NCI-H2081 treated with DMSO at 0.1 percent for 48 hours (cell line): ENCODE measurements at places on chromosomes 5 and 9.

DNA sequence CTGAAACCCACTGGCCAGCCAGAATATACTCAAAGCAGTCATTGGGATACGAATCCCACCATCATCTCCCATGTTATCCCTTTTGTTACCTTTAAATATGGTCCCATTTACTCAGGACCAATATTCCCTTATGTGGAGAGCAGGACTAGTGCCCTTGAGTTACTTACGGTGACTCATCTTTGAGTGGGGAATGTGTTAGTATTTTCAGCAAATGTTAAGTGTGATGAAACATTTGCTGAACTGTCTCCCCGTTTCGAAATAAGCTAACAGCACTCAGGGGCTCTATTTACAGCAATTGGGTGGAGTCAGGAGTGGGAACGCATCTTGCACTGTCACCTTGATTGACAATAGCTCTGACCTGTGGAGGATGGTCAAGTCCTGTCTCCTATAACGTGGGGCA lies 67.4 kb downstream of the CTSL start:
- DNase-seq: no peak

DNA sequence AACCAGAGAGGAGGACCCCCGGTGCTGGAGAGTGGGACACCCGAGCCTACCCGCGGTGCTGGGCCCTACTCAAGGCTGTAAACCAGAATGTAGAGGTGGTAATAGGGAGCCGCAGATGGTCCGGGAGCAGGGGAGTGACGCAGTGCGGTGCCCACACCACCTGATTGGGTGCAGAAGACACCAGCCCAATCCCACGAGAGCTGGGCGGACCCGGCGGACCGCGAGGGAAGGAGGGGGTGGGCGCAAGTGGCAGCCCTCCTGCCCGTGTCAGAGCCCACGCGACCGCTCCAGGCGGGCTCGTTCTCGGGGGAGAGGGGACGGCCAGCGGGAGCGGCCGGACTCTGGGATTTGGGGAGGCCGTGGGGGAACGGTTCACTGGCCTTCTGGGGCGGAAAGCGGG lies 71.2 kb downstream of the C9orf50 start:
- DNase-seq: no peak

DNA sequence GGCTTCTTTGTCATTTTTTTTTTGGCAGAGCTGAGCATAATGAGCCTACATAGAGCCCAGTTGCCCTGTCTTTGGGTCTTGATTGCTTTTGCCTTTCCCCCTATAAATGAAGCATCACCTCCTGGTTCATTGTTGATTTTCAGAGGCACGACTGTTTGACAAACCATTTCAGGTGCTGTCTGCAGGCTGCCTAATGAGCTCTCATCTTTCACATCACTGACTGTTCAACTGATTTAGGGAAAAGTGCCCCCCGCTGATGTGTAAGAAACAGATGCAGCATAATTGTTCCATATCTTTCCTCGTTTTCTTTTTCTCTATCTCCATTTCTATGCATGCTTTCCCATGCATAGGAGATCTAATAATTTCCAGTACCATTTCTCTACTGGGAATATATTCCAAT lies 338.6 kb downstream of the TMEM38B start:
- DNase-seq: peak; percentile 27

GRCh38 chr9:31969552-31969951 lies 414.9 kb upstream of the ACO1 start:
- no peak for DNase-seq

- no peak for DNase-seq
These were observed at the start of gene VAV2 for GRCh38 chr9:133991964-133992779. Gene VAV2, minus strand, starts transcription at chr9:133992324. Its CDS starts 46 bp downstream, at chr9:133992278.

DNA sequence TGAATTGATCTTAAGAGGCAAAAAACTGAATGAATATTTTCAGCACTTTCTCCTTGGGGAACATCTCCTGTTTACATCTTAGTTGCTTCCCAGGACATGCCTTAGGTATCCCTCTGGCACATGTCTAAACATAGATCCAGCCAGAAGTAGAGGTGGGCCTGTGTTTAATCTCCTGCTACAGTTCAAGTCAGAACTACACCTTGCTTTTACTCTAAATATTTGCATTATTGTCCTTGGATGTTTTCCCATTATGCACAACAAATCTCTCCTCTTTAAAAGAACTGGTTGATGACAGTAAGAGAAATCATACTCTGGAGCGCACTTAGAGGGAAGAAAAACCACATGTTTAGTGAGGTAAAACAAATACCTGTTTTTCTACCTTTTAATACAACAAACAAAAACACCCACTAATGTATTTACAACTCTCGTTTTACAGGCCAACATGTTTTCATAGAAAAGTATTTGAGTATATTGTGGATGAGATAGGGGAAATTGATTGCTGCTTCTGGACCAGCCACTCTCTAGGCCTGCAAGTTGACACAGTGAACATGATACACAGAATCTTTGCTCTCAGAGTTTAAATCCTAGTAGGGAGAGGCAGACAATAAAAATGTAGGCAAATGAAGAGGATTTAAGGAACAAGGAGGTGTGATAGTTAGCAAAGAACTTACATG lies 32.3 kb downstream of the TNFAIP8 start:
- no peak for DNase-seq

DNA sequence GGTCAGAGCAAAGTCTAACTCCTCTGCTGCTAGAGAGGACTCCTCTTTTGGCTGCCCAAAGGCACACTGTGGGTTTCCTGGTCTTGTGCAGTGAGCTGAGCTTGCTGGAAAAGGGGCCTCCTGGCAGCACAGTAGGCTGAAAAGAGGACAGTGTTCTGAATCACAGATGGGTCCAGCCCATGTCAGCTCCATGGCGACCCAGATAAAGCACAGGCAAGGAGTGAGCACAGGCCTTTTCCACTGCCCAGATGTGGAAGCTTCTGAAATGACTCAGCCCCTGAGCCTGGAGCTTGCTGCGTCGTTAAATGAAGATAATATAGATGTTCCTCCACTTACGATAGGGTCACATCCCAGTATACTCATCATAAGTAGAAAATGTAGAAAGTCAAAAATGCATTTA lies 8.1 kb downstream of the CCDC180 start:
- DNase-seq: no peak

DNA sequence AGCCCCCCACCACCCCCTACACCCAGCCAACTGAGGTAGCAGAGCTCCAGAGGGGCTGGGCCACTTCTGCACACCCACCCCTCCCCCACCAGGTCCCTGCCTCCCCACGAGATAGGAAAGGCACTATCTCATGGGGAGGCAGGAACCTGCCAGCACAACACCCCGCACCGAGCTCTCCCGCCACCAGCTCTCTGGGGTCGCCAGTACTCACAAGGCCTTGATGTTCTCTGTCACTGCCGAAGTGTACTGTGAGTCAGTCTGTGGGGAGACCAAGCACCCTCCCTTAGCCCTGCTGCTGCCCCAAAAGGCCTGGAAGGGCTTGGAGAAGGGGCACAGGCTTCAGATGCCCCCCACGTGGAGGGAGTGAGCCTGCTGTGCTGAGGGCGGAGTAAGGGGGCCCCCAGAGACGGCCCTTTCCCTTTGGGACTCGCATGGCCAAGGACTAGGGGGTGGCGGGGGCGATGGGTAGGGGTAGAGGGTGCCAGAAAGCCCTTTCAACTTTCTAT lies 5.9 kb downstream of the MGAT4B start:
- DNase-seq: no peak

DNA sequence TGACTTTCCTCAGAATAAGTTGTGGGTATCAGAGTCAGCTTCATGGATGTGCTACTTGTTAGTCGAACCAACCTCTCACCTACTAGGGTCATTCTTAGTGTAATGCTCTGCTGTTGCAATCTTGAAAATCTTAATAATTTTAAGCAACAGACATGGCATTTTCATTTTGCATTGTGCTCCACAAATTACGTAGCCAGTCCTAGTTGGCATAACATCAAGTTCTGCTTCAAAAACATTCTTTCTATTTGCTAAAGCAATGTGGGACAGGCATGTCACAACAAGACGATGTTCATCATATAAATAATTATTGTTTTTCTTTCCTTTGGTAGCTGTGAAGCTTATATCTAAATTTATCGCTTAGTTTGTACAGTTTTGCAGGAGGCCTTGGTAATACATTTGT lies 39.3 kb upstream of the CDH12 start:
- no peak for DNase-seq

GRCh38 chr5:107598958-107599357 lies 71.8 kb downstream of the EFNA5 start:
- DNase-seq: no peak

DNA sequence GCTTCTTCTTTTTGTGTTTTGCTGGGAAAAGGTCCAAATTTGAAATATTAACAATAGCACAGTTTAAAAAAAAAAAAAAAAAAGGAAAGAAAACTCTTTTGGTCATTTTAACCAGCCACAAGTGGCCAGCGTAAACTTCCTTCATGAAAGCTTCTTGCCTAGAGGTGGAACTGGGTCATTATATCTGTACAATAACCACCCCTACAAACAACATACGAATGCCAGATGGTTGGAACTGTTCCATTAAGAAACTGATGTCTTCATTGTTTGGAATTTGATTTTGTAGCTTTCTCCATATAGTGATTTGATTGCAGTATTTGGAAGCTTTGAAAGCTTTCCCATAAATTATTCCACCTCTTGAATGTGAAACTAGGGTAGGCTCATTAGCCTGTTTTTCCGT lies 18.3 kb upstream of the LPAR1 start:
- DNase-seq: no peak

GRCh38 chr5:125786021-125786420 lies 637.2 kb upstream of the GRAMD2B start:
- no peak for DNase-seq

DNA sequence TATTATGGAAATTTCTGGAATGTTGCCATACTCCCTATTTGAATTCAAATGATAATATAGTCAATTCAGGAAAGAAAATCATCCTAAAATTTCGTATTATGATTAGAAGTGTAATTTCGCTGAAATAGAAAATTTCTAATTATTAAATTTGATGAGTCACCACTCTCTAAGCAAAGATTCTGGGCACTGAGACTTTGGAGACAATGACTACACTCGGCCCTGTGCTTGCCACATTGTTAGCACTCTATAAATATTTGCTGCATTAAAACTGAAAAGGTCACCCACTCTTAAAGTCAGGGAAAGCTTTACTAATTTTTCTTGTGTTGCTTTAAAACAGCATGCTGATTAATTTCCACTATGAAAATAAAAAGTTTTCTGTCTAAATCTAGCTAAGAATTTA lies 240.3 kb downstream of the TLE4 start:
- DNase-seq: no peak

DNA sequence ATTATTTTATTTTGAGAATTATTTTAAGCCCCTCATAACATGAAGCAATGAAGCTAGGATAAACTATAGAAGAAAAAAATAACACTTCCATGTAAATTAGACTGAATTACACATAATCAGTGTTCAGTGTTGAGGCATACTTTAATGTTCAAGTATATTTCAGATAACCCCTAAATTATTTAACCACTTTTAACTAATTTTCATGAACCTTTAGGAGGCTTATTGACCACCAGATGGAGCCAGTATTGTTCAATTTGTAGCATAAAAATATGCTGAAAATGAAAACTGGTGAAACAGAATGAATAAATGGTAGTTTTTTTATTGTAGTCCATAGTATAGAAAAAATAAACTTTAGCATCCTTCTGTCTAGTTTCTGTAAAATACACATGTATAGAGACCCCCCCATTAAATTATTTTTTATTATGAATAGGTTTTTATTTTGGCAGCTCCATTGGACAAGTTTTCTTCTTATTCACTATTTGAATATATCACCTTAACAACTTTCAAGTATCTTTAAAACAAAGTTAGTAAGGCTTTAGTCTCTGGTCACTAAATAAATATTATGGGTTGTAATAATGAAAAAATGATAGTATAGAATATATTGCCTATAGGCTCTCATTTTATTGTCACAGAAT lies 190.1 kb downstream of the CWC27 start:
- DNase-seq: no peak

DNA sequence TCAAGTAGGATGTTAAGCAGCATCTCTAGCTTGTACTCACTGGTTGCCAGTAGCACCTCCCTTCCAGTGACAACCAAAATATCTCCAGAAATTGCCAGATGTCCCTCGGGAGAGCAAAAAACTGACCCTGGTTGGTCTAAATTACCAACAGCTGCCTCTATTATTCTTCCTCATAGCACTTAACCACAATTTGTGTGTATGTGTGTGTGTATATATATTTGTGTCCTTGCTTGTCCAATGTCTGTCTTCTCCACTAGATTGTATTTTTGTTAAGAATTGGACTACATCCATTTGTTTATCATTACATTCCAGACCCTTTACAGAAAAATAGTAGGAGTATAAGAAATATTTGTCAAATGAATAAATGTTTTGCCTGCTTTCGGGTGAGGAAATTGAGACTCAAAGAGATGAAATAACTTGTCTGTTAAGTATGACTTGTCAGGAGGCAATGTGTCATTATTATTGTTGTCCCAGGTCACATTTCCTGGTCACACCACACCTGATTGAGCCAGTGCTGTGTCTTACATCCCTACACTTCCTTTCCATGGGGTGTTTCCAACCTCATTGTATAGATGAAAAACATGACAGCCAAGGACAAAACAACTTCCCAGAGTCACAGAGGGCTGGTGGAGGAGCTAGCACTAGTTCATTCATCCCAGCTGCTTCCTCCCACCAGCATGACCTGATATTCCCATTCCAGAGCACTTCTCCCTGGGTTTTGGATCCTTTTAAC lies 11.4 kb upstream of the GRPEL2 start:
- DNase-seq: no peak

DNA sequence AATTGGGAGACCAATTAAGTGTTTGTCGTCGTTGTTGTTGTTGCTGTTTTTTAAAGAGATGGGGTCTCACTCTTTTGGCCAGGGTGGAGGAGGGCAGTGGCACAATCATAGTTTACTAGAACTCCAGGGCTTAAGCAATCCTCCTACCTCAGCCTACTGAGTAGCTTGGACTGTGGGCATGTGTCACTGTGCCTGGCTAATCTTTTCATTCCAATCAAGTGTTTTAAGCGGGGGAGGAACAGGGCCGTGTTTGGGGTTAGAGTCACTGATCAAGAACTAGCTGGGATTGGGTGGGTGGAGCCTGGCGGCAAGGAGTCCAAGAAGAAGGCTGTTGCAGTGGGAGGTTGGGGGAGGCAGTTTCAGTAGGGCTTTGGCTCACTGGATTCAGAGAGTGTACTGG lies 13.8 kb downstream of the SNX30 start:
- DNase-seq: no peak

DNA sequence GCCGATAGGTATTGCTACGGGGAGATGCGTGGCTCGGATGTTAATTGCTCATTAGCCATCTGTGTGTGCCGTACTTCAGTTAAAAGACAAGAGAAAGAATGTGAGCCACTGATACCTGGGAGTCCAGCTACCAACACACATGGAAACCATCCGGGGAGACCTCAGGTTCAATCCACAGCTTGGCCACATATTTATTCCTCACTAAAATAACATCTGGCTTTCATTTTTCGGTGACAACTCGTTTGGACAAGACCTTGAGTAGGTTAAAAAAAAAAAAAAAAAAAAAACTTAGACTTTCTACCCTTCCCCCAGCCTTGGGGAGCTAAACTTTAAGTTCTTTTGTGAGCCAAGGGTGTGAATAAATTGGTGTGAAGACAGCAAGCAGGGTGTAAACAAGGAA lies 84.1 kb downstream of the SLIT3 start:
- no peak for DNase-seq

DNA sequence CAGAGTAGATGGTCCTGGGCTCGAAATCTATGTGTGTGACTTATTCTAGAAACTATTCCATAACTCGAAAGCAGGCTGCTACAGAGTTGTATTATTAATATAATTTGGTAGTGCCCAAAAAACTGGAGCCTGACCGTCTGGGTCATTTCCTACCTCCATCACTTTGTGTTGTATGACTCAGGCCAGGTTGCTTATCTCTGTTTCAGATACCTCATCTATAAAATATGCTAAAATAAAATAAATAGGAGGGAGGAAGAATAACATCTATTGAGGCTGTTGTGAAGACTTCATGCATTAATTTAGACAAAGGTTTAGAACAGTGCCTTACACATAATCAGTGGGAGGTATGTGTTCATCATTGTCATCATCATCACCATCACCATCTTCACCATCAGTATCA lies 57.7 kb downstream of the PDE4D start:
- no peak for DNase-seq
